ENCODE measurements at places on chromosomes 7 and 10.

- DNase-seq = no peak
Observed at GRCh38 chr7:139168479-139168878, 59.0 kb upstream of the ZC3HAV1 start.

DNA sequence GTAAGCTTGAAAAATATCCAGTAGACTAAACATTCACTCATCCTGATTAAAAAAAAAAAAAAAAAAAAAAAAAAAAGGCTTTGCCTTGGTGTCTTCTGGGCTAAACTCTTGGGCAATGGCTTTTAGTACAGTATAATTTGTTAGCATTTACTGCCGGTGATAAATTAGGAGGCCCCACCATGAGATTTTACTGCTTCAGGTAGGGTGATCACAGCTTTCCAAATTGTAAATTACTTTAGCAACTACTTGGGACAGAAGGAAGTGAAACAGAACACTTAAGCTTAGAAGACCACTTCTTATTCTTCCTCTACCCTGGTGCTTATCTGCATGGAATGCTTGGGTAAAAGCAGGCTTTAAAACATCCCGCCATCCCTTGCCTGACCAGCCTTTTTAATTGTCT, 152.1 kb downstream of the HIBADH start:
- DNase-seq = no peak

GRCh38 chr7:100632951-100633717, 8.2 kb downstream of the TFR2 start:
- DNase-seq = no peak

- no peak for DNase-seq
Observed at GRCh38 chr7:20191391-20191869, 25.8 kb downstream of the MACC1 start.

GRCh38 chr7:20784388-20785156, 2.1 kb downstream of the SP8 start:
- no peak for DNase-seq

DNA sequence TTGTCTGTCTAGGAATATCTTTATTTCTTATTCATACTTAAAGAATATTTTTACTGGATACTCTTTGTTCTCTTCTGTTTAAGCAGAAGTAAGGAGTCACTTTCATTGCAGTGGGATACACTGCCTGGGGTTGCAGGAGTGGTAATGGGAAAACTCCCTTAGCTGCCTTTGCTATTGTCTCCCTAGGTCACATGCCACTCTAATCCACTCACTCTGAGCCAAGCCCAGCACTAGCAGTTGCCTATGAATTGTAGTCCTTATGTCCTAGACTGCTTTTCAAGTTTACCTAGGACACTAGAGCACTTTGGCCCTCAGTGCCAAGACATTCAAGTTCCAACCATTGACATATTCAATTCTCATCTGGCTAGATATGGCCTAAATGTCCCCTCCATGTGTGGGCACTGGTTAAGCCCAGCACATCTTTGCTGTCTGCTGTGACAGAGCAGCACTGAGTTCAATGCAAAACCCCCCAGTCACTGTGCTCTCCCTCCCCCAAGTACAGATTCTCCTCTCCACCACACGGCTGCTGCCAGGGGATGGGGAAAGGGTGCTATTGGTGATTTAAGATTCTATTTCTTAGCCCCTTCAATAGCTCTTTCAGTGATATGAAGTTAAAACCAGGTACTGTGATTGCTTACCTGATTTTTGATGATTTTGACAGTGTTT, 991.7 kb upstream of the KCND2 start:
- no peak for DNase-seq

DNA sequence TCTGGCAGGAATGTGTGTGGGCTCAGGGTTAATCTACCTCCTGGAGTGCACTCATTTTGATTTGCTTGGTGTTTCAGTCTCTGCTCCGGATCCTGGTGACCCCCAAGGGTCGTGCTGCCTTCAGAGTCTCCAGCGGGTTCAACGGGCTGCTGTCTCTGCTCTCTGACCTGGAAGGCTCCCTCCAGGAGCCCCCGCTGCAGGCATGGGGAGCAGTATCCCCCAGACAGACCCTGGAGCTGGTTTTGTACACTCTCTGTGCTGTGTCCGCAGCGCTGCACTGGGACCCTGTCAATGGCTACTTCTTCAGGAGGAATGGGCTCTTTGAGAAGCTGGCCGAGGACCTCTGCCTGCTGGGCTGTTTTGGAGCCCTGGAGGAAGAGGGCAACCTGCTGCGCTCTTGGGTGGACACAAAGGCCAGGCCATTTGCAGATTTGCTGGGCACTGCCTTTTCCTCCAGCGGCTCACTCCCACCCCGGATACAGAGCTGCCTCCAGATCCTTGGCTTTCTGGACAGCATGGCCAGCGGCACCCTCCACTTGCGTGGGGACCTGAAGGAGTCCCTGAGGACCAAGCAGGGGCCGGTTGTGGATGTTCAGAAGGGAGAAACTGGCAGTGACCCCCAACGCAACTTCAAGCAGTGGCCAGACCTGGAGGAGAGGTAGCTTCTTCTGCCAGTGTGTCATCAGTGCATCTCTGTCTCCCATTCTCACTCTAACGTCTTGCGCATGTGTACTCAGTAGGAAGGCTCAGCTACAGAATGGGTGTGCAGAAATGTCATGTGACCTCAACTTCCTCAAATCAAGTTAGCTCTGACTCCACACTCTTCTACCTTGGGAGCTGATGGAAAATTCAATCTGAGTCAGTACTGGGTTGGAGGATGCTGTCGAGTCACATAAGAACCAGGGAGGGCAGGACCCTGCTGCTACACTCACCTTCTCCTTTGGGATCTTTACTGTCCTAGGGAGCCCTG, 58.5 kb downstream of the WDFY4 start:
- no peak for DNase-seq

GRCh38 chr7:151890355-151891004, 13.6 kb upstream of the PRKAG2 start:
- no peak for DNase-seq

- no peak for DNase-seq
Observed at GRCh38 chr7:100208911-100209408, 10.8 kb upstream of the PVRIG start.

DNA sequence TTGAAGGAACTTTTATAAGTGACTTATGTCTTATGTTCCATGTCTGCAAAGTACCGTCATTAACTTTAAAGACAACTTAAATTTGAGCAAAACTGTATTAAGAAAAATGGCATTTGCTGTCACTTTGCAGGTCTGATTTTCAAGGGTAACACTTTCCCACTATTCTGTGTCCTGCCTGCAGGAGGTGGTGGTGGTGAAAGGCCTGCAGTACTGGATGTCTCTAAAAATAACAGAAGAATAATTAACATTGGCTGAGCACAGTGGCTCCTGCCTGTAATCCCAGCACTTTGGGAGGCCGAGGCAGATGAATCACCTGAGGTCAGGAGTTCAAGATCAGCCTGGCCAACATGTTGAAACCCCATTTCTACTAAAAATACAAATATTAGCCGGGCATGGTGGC, 13.2 kb upstream of the PTER start:
- no peak for DNase-seq

DNA sequence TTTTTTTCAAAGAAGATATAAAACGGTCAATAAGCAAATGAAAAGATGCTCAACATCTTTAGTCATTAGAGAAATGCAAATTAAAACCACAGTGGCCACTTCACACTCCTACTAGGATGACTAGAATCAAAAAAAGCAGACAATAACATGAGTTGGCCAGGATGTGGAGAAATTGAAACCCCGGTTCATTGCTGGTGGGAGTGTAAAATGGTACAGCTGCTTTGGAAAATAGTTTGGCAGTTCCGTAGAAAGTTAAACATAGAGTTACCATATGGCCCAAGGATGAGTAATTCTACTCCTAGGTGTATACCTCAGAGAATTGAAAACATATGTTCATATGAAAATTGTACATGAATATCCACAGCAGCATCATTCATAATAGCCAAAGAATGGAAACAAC, 573.3 kb downstream of the GALNT17 start:
- no peak for DNase-seq

- no peak for DNase-seq
Observed at GRCh38 chr7:75989500-75990388, 4.7 kb downstream of the TMEM120A start.

DNA sequence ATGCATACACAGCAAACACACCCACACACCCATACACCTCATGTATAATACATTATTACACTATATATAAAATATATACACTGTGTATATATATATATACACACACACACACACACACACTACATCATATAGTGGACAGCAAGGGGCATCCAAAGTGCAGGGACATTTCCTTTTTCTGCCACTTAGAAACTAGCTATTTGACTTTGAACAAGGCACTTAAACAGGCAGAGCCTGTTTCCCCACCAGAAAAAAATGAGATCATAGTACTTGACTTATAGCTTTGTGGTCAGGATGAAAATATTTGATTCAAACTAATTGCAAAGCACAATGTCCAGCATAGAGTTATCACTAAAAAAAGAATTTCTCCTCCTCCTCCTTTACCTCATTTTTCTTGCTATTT, 254.3 kb upstream of the NPVF start:
- no peak for DNase-seq

- DNase-seq = no peak
Observed at GRCh38 chr10:107733328-107734130, 569.0 kb upstream of the SORCS1 start.

GRCh38 chr10:124912101-124912886, 29.6 kb upstream of the ZRANB1 start:
- DNase-seq = no peak

- DNase-seq = no peak
Observed at GRCh38 chr10:108184114-108184513, 1019.6 kb upstream of the SORCS1 start.

DNA sequence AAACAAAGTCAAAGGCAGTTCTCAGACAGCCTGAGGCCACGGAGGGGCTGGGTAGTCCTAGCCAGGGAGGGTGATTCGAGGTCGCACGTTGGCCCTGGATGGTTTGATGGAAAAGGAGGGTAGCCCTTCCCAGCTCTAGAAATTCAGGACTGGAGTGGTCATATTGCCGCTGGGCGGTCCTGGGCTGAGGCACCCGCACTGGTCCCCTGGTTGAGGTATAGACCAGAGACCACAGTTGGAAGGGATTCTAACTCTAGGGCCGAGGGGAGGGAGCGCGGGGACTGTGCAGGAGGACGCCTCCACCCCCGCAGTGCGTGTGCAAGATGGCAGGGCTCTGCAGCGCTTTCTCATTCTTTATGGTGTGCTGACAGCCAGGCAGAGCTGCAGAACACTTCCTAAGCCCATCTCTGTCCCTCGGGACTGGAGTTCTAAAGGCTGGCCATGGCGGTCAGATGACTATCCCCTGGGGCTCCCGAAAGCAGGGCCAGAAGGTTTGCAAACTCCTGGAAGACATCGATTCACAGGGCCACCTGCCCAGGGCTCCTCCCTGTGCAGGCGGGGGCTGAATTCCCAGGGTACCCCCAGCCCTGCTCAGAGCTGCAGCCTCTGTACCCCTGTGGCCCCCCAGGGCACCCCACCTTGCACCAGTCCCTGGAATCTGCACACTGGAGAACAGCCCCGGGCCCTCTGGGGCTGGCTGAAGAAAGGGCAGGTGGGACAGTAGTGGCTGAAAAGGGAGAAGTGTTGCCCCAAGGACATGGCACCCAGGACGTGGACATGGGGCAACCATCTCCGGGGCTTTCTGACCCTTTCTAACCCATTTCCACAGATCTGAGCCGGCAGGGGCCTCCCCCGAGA, 51.0 kb upstream of the ELN start:
- no peak for DNase-seq

DNA sequence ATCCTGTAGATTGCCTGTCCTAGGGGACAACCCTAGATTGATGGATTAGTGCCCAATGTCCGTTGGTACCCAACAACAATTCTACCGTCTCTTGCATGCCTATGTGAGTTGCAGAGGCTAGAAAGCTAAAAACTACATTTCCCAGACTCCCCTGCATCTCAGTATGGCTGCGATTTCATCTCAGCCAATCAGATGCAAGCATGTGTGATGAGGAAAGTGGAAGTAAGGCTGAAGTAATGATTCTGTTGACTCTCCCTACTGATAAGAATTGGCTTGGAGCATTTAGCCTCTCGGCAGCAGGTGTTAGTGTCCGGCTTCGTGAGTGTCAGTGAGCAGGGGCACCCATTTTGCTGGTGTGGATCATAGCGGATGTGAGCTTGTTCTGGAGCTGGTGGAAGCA, 171.9 kb downstream of the FGFR2 start:
- no peak for DNase-seq

DNA sequence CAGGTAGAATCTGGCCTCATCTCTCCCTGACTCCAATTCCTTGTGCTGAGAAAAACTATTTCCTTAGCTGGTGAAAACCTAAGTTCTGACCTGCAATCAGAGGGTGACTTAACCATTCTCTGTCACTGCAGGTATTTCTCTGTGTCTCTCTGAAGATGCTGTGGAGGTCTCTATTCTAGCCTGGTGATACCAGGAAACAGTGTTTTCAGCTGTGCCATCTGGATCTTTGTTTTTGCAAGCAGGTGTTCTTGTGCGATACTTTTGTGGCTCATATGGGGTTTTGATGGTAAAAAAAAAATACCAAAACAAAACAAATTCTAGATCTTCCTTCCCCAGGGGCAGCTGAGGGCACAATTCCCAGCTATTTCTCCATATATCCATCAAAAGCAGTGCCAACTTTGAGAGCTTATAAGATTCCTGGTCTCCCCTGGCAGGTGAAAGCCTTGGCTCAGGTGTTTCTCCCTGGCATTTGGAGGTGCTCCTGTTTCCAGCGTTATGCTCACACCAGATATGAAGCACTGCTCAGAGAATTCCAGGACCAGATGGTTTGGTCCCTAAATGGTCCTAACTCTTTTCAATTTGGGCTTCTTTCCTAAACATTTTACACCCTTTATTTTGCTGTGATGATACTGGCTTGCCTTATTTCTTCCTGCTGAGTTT, 9.9 kb upstream of the NPVF start:
- no peak for DNase-seq

DNA sequence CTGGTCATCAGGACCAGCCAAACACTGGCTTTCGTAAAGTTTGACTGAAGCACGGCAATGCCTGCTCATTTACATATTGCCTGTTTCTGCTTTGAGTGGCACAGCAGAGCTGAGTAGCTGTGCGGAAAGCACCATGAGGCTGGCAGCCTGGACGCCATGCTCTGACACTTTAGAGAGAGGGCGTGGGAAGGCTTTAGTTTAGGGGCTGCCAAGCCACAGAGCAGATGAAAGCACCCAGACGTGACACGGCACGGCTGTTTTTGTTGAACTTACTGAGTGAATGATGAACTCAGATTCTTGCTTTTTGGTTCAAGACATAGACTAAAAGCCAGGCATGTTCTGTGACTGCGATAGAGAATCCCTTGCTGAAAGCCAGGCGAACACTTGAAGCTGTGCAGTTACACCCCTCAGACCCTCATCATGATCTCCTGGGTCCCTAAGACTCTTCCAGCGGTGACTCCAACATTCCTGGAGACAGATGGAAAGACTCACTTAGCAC, 182.1 kb downstream of the ZMYND11 start:
- DNase-seq = no peak

Measured in prostate gland (tissue), 2 donors.